ENCODE measurements at places on chromosomes 2 and 18.

- peak; percentile 29 for DNase-seq
These were observed 9.3 kb upstream of the KCNE4 start for GRCh38 chr2:223042704-223043118.

GRCh38 chr2:31411771-31412170 lies 2.8 kb downstream of the XDH start:
- no peak for DNase-seq

GRCh38 chr18:48418539-48419276 lies 9.5 kb upstream of the ZBTB7C start:
- no peak for DNase-seq

DNA sequence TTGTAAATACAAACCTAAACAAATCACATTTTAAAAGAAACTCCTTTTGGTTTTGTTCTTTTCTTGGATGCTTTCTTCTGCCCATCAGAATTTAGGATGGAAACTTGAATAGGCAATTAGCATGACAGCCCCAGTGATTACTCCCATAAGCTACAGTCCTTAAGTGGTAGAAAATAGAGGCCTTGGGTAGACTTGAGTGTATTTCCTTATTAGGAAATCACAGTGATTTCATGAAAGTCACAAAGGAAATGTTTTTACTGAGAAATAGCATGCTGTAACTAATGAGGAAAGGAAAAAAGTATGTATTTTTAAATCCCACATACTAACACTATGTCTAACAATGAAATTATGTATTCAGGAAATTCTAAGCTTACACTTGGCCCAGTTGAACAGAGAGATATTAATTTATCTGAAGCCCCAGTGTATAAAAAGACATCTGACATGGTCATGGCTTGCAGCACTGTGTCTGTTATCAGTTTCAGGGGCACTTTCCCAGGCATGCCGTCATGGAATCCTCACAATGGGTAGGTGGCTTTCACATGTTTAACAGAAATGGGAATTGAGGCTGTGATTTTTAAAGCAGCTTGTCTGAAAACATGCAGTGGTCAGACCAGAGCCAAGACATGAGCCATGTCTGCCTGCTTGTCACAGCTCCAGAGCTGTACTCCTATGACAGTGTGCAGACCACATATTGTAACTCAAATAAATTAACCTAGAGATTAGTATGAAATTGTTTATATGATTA lies 79.7 kb upstream of the TRIB2 start:
- DNase-seq, result no peak

DNA sequence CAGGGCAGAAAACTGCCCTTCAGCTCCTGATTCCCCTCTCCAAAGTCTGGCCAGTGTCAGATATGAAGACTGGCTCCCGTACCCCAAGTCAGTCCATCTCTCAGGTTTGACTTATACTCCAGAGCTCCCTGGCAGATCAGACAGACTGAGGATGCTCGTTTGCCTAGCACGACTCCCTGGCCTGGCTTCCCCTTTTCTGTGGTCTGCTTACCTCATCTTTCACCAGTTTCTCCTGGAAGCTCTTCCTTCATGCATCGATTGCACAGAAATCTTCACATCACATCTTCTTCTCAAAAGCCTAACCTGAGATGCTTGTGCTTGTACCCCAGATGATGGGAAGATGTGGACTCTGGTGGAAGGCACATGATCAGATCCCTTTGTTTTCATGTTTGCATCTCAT lies 387.9 kb upstream of the POU3F3 start:
- DNase-seq, result no peak

DNA sequence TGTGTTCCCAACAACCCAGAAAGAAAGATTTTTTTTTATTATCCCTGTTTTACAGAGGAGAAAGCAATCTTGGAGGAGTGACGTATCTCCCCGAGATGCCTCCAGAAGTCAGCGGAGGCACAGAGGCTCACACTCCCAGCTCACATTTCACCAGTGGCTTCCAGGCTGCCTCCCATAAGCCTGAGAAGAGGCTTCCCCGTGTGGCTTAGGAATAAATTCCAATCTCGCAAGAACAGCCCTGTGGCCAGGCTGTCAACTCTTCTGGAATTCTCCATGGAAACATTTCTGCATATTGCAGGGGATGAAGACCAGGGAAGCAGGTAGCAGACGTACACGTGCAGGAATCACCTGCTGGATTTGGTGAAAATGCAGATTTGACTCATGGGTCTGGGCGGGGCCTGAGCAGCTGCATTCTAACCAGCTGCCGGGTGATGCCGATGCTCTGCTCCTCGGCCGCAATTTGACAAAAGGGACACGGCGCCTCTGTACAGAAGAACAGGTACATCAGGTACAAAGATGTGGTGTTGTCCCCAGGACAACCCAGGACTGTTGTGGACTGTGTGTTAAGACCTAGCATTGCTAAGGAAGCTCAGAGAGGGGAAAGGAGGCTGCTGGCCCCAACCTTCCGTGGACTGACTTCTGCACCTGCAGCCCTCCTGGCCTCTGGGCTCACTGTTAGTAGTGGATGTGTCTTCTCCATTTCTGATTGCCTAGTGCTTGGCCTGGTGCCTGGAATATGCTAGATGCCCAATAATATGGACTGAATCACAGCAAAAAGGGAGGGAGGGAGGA lies 114.2 kb upstream of the ID2 start:
- DNase-seq, result no peak

DNA sequence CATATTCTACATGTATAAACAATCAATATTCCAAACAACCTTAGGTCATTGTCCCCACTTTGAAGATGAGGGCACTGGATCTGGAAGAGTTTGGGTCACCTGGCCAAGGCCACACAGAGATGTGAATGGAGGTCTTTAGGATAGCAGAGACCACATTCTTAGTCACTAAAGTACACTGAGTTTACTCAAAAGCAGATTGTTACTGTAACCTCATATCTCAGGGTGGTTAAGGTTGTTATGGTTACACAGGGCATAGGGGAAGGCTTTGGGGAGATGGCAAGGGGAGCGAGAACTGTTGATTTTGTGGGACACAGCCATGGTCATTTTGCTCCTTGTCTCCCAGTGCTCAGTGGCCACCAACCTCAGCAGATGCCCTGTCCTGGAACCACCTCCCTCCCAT lies 109.4 kb downstream of the GATA6 start:
- DNase-seq, result no peak

DNA sequence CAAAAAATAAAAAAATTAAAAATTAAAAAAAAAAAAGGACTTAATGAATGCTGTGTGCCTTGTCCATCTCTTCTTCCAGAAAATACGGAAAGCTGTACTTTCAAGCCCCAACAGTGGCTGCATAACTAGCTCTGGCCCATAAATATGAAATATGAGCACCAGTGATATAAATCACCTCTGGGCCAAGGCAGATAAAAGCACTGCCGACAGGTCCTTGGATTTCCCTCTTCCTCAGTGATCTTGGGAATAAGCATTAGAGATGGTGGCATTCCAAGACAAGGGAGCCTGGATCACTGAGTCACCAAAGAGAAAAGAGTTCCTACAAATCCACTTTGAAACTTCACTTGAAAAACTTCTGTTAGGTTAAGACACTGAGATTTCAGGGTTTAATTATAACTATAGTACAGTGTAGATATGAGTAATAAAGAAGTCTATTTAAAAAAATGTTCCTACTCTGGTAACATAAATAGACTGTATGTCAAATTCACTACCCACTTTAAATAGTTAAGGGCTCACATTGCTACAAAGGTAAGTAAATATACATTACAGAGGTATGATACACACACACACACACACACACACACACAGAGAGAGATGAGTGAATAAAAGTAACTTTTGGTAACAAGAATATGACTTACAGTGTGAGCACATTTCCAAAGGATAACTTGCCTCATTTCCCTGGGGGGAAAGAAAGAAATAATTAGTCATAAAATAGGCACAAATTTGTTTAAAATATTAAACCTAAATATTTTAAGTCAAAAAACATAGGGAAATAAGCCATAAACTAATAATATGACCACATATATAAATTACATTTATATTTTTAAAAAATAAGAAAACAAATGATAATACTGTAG lies 35.6 kb downstream of the PPP3R1 start:
- no peak for DNase-seq

GRCh38 chr2:10389573-10389972 lies 58.6 kb downstream of the ODC1 start:
- DNase-seq, result peak; percentile 82

GRCh38 chr2:8893474-8893873 lies 56.1 kb upstream of the KIDINS220 start:
- DNase-seq, result no peak

DNA sequence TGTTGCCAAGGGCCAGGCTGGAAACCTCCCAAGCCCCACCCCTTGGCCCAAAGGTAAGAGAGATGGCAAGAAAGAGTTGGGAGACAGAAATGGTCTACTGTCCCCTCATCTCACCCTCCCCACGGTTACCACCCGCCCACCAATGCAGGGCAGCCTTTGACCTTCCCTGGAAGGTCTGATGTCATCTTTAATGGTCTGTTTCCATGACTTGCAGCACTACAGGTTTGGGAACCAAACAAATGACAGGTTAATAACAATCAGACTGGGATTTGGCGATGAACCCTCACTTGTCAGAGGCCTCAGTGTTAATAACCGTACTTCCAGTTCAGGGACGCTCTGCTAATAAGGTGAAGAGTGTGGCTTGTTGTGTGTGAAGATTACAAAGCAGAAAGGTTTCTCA lies 70.4 kb downstream of the MRO start:
- DNase-seq, result no peak

GRCh38 chr18:1408376-1408775 lies 503.7 kb downstream of the ADCYAP1 start:
- no peak for DNase-seq

- no peak for DNase-seq
These were observed 65.2 kb downstream of the LTBP1 start for GRCh38 chr2:33011941-33012340.

DNA sequence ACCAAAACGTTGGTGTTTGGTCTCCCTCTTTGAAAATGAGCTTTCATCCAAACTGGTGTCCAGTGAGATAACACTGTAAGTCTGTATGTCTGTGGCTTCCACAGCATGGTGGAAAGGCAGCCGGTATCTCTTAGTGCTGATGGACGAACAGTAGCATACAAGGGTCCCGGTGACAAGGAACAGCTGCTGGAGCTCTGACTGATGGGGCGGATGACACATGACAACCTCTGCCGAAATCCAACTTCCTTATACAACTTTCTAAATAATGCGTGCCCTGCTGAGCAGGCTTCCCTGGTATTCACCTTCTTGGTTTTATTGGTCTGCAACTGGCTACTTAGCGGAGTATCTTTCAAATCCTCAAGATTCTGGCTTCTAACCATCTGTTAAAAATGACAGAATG lies 216.2 kb downstream of the SRBD1 start:
- DNase-seq, result no peak

DNA sequence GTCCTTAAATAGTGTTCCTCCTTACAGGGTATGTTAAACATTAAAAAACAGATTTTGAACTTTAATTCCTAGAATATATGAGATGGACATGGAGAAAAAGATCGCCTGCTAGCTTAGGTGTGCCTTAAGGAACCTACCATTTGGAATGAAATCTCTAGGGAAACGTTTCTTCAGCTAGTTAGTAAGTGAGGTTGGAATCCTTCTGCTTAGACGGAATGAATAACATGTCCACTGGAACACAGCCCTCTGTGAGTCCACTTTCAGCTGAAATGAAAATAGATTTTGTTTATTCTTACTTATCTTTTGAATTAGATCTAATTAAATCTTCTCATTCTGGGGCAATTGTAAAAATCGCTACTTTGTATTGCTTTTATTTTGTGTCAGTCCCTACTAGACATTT lies 28.4 kb downstream of the NAB1 start:
- DNase-seq, result no peak

DNA sequence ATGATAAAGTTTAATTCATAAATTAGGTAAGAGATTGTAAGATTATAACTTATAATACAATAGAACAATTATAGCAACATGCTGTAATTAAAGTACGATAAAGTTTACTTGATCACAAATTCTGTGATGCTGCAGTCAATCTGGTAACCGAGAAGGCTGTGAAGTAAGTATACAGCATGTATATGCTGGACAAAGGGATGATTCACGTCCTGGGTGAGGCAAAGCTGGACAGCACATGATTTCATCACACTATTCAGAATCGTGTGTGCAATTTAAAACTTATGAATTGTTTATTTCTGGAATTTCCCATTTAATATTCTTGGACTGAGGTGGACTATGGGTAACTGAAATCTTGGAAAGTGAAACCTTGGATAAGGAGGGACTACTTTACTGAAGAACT lies 522.2 kb upstream of the CNTNAP5 start:
- DNase-seq, result no peak

DNA sequence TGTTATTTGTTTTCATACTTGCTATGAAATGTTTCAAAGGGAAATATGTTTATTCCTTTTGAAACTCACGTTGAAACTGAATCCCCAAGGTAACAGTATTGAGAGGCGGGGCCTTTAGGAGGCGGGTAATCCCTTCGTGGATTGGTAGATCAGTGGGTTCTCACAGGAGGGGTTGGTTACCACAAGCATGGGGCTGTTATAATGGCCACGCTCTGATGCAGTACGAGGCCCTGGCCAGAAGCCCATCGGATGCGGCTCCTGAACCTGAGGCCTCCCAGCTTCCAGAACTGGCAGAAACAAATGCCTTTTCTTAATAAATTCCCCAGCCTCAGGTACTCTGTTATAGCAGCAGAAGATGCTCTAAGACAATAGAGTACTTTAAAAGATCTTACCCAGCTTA lies 135.7 kb downstream of the ASB1 start:
- no peak for DNase-seq

- DNase-seq, result no peak
These were observed 170.7 kb downstream of the TMEM182 start for GRCh38 chr2:102932501-102932900.

GRCh38 chr2:224946895-224947294 lies 95.4 kb downstream of the DOCK10 start:
- DNase-seq, result peak; percentile 71

- no peak for DNase-seq
These were observed 1097.2 kb upstream of the CNTNAP5 start for GRCh38 chr2:122927710-122928557.

DNA sequence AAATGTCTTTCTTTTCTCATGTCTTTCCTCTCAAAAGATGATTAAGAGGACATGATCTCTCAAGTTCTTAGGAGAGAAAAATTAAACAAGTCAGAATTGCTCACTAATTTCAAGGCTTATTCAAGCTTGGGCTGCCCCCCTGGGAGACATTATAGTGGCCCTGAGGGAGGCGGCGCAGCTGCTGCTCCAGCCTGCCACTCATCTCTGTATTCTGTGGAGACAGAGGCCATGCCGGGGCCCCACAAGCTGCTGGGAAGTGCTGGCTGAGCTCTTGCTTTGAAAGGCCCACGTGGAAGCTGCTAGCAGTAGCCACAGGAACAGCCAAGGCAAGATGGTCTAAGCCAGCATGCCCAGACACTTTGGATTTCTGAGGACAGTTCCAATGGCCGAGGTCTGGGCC lies 267.4 kb downstream of the LNPK start:
- DNase-seq, result no peak

DNA sequence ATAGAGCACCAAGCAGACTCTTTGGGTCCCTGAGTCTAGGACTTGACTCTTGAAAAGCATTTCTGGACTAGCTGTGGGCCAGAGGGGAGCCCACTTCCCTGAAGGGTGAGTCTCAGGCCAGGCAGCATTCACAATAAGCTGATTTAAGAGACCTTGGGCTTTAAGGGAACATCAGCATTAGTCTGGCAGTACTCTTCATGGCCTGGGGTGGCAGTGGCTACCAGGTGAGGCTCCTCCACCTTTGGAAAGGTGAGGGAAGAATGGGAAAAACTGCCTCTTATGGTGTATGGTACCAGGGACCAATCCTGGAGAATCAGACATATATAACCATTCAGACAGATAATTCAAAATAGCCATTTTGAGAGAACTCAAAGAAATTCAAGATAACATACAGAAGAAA lies 599.9 kb upstream of the POU3F3 start:
- DNase-seq, result no peak

GRCh38 chr18:28459587-28459986 lies 282.7 kb upstream of the CDH2 start:
- DNase-seq, result no peak

- DNase-seq, result no peak
These were observed 75.5 kb upstream of the TXNDC2 start for GRCh38 chr18:9810299-9810698.

All from HFFc6 (cell line).